ENCODE measurements at places on chromosomes 2 and 18.

DNA sequence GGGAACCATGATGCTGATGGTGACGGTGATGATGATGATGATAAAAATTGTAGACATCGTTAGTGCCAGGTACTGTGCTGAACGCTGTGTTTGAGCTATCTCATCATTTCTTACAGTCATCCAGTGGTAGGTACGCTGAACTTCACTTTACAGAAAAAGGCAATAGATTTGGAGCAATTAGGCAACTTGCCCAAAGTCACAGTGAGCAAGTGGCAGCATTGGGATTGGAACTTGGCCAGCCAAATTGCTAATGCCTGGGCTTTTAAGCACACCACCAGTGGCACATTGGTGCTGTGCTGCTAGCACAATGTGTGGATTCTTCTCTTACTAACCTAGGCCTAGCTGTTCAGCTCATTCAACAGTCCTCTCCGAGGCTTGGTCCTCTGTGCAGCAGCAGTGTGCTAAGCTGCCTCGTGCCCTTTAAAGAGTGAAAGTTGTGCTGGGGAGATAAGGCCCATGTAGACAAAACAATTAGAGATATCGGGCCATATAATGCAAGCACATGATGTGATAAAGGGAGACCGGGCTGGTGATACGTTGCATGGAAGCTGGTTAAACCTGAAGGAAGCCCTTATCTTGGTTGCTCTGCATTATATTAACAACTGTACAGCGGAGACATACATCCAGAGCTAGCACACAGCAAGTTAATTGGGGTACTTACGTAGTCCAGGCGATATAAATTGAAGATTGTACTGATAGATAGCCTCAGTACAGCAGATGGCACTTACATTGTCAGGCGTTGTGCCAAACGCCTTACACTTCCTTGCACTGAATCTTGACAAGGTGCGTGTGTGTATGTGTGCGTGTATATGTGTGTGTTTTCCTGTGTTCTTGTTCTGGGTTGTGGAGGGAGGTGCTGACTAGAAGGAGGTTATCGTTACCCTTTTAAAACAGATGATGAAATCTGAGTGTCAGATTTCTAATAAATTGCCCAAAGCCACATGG lies 28.4 kb downstream of the HK2 start:
- DNase-seq = no peak

GRCh38 chr2:228516019-228516418 lies 334.5 kb upstream of the SPHKAP start:
- DNase-seq = no peak

DNA sequence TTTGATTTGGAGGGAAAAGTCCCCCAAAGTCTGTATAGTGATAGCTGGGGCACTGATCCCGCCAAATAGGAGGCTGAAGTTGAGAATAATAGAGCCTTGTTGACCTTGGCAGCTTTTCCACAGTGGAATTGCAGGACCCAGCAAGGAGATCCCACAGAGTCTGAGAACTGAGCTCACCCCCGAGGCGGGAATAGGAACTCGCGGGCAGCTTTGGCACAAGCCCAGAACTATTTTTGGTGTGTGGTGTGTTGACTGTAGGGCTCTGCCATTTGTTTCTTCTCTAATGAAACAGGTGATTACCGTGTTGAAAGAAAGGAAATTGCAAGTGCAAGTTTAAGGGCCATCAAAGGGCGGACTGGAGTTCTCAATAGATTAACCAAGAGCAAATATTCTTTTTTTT lies 34.0 kb downstream of the SH3RF3 start:
- no peak for DNase-seq

GRCh38 chr2:111196435-111196834 lies 75.7 kb downstream of the BCL2L11 start:
- no peak for DNase-seq

DNA sequence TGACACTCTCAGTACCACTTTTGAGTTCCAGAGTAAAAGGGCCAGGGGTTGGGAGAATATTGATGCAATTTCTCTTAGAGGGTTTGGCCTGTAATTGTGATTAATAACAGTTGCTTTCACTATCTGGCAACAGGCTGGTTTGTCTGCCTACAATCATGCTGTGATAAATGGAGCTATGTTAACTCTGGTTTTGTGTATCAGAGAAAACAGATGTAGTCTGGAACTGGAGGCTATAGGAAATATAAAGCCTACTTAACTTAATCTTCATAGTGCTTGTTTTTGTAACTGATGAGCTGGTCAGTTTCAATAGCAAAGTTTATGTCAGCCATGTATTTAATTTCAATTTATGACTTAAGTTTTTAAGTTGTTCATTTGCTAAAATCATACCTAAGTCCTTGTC lies 138.0 kb downstream of the AGPS start:
- no peak for DNase-seq

GRCh38 chr2:55047677-55048299 lies 2.5 kb downstream of the RTN4 start:
- no peak for DNase-seq

DNA sequence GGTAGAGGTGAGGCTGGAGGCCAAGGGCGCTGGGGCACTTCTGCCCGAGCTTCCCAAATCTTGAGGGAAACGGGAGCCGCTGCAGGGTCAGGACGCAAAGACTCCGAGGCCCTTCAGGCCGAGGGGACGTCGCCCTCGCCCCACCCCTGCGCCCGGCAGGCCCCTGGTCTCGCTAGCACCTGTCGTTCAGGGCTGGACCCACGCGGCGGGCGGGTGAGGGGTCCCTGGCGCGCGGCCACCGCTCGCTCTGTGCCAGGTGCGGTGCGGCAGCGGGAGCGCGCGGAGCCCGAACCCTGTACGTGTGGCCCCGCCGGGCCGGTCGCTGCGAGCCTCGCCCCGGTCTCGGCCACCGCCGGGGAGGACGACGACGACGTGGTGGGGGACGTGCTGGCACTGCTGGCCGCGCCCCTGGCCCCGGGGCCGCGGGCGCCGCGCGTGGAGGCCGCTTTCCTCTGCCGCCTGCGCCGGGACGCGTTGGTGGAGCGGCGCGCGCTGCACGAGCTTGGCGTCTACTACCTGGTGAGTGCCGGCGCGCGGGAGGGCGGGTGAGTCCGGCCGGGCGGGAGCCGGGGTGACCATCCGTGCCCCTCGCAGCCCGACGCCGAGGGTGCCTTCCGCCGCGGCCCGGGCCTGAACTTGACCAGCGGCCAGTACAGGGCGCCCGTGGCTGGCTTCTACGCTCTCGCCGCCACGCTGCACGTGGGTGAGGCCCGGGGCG lies 4.9 kb downstream of the ERFE start:
- DNase-seq = peak; percentile 68

DNA sequence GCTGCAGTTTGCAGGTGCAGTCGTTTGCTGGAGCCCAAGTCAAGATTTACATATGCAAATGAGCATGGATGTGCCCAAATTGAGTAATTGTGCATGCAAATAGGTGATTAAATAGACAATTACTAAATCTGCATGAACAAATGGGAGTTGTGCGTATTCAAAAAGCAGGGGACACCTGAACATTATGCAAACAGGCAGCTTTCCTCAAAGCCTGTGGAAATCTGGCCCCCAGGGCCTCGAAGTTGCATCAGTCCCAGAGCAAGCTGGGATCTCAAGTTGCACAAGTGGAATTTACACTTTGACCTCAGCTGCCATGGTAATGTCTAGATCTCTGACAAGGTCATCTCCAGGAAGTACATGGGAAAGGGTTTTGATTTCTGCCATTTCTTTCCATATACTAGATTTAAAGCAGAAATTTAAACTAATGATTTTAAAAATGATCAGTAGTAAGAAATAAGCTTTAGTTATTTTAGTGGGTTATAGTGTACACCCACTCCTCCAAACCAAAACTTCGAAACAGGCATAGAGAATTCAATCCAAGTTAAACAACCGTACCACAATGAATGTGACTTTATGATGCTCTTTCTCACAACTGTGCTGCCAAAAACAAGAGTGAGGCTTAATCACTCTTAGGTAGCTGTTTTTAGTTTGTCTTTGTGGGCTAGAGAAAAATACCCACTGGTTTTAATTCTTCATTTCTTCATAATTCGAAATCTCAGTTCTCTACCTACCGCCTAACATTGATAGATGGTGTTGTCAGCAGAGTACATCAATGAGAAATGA lies 110.7 kb downstream of the RND3 start:
- no peak for DNase-seq

- DNase-seq = no peak
Measured at GRCh38 chr18:75090336-75090735, 118.6 kb downstream of the PTGR3 start.

DNA sequence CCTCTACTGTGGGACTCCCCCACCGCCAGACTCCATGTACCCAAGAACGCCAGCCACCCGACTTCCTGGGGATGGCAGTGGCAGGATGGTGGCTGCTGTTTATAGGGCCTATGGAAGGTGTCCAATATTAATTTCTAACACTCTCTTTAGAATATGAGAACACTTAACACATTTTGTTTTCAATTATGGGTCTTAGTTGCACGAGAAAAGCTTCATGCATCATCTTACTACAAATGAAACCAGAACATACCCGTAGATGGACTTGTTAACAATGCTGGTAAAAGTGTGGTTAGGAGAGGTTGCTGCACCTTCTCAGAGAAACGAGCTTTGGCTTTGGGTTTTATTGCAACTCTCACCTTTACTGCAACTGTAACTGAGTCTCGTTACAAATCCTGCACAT lies 335.6 kb upstream of the ID2 start:
- DNase-seq = no peak

- no peak for DNase-seq
Measured at GRCh38 chr18:3248658-3249359, 1.2 kb downstream of the MYL12A start.

GRCh38 chr2:201008296-201008829 lies 44.9 kb upstream of the ORC2 start:
- no peak for DNase-seq

GRCh38 chr2:96525211-96525507 lies 11.4 kb upstream of the ARID5A start:
- no peak for DNase-seq

DNA sequence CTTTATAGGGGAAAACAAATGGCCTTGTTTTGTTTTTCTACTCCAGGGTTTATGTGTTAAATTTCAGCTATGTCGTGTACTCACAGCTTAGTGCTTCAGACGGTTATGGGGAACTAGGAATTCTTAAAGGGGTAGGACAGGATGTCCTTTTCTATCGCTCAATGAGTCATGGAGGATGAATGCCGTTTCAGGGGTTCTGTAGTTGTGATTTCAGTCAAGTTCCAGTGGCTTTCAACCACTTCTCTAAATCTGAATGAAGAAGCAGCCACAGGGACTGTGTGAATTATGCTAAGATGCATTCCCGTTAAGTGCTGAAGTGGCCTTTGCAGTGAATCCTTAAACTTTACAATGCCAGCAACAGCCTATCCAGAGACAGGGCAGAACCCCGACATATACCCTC lies 1231.7 kb upstream of the ZEB2 start:
- DNase-seq = peak; percentile 15

- no peak for DNase-seq
Measured at GRCh38 chr2:122858075-122858702, 1102.7 kb downstream of the TSN start.

DNA sequence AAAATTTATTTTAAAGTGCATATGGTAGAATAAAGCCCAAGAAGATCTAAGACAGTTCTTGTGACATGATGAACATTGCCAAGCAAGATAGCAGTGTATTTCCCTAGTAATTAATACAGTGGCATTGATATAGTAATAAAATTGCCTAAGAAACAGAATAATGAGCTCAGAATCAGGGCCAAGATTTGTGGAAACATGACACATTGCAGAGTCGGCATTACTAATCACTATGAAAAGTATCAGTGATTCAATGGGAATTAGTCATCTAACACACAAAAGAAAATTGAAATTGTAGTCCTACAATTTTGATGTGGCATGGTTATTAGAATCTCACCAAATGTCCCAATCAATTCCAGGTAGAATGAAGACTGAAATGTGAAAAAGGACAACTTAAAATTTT lies 243.0 kb upstream of the CYRIA start:
- DNase-seq = no peak

- no peak for DNase-seq
Measured at GRCh38 chr2:109432421-109432820, 181.3 kb downstream of the SEPTIN10 start.

DNA sequence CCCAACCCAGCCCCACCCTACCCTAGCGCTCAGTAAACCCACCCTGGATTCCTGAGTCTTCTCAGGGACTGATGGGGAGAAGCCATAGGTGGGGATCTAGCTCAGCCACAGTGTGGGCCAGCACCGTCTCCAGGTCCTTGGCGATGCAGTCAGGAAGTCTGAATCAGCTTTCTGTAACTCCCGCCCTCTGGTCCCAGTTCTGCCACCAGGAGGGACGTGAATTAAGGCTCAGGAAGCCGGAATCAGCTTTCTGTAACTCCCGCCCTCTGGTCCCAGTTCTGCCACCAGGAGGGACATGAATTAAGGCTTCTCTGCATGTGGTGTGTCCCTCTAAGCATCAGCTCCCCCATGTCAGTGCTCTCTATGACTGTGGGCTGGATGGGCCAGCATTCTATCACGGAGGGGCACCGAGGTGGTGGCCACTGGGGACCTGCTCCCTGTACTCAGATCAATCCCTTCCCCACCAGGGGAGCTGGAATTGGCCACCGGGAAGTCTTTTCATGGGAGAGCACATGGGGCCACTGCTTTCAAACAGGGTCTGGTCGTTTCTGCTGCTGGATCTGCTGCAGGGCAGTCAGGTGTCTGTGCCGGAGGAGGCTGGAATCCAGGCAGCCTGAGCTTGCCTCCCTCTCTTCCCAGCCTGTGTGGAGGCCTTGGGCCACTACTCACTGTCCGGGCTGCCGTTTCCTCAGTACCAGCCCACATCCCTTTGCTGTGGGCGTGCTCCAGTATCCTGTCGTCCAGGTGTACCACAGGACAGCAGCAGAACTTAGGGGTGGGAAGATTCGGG lies 24.7 kb downstream of the ASB18 start:
- DNase-seq = no peak

DNA sequence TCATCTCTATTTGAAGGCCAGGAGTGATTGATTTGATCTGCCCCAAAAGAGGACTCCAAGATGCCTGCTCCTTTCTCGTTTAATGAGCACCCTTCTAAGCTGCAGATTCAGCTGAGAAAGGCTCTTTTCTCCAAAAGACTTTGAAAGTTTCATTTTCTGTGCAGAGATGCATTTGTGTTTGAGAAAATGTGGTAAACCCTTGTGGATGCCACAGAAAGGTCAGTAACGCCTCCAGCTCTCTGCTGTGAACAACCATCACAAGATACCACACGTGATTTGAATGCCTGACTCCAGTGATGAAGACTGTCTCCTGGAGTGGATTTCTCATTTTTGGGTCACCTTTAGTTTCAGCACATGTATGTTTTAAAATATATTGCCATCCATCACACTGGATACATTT lies 35.0 kb upstream of the CCDC85A start:
- DNase-seq = no peak

DNA sequence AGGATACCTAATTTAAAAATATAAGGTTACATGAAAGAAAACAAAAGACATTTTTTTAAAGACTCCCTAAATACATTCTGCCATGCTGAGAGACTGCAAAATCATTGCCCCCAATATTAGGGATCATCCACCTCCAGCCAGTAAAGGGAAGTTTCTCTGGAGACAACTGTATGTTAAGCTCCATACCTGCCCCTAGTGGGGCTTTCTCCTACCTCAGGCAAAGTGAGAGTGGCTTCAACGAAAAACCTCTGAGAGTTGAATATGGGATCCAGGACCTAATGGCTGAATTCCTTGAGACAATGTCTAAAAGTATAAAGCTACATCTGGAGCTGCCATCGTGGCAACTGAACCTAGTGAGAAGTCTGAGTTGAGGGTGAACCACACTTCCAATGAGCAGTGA lies 248.1 kb upstream of the FIGN start:
- DNase-seq = no peak

All from iPS-NIHi11 (cell line).